Fibroblast of skin of back (primary cell): ENCODE measurements at places on chromosomes 11 and 22.

DNA sequence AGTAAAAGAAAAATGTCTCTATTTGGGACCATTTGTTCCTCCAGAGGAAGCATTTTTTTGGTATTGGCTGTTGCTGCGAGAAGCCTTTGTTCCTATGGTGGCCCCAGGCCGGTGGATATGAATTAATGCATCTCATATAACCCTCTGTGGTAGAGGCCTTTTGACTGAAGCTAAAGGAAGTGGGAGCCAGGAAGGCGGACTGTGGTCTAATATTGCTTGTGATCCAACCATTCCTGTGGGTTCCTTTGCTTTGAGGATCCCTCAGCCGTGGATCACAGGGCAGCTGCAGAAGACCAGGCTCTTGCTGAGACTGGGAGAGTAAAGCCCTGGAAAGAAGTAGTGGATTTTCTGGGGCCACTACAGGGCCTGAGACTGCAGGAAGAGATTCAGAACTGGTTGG is 68.3 kb upstream of the NAV2 start:
- no peak for DNase-seq

DNA sequence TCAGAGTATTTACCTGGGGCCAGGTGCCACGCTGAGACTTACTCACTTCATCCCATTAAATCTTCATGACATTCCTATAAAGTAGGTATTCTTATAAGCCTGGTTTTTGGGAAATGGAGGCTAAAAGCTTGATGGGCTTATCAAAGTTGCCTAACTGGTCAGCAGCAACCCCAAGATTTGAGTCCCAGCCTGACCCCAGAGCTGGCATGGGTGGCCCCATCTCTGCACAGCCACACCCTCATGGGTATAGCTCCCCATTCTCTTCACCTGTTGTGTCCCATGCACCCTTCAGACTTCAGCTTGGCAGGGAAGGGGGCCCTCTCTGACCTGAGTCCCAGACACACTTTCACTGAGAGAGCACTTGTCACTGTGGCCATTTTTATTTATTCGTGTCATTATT is 37.4 kb upstream of the TP53I11 start:
- DNase-seq = no peak

GRCh38 chr11:70481625-70482528 is 83.5 kb downstream of the CTTN start:
- DNase-seq = no peak

GRCh38 chr11:67392183-67392715 is 463 bp downstream of the RAD9A start:
- no peak for DNase-seq

GRCh38 chr11:69703453-69703767 is 412 bp downstream of the FGF19 start:
- no peak for DNase-seq

DNA sequence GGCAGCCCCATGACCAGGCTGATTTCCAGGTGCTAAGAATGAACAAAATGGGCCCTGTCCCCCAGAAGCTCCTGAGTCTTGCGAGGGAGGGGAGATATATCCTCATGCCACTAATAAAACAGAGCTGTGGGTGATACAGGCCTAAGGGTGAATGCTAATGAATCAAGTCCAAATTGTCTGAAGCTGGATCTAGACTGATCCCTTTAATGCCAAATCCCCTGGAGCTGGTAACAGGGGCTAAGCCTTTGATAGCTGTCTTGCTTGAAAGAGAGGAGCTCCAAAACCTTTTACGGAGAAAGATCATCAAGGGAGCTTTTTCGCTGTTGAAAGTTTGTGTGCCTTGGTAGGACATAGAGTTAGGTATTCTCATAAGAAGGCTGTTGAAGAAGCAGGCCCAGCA is 79.7 kb downstream of the PPFIBP2 start:
- no peak for DNase-seq
